ENCODE measurements at places on chromosomes 1 and 21. TPM values are rescaled to one million over a fixed set of nuclear protein-coding genes. Genes with fewer than 3 reads are reported as not detected.

NMNAT2 gene
- total RNA-seq, result 0.44 TPM

GUCA2B gene
- not detected for total RNA-seq

HAPLN2 gene
- total RNA-seq, result 2.2 TPM

OR2T1 gene
- not detected for total RNA-seq

B3GALNT2 gene
- 46.9 TPM for total RNA-seq

ENTREP3 gene
- total RNA-seq, result 21.3 TPM

NPHS2 gene
- not detected for total RNA-seq

JAM2 gene
- 17.1 TPM for total RNA-seq

LYPD8 gene
- total RNA-seq, result not detected

DNA sequence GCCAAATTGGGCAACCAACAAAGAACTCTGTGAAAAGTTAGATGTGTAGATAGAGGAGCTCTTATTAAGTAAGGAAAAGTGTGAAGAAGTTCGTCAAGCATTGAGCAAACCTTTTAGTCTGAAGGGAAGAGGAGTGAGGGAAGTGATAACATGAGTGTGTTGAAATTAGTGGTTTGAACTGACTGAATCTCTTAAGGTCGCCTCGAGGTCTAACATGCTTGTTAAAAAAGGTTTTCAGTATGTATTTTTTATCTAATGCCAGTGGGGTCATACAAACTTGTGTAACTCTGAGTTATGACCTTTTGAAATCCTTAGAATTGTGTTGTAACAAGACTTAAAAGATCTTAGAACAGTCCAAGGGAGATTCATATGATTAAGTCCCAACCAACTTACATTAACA, 34.1 kb downstream of the SOAT1 start:
- H3K27ac ChIP-seq, result no peak overlapping the region
- H3K4me3 ChIP-seq, result no peak overlapping the region
- no peaks in the 10 kb centered on the region for H3K27me3 ChIP-seq

- no peak overlapping the region for H3K4me3 ChIP-seq
- DNase-seq, result no peak
- no peaks in the 10 kb centered on the region for H3K27me3 ChIP-seq
- H3K36me3 ChIP-seq, result no peaks in the 10 kb centered on the region
- peaks cover 15% of the 10 kb centered on the region for H3K4me1 ChIP-seq
Measured at GRCh38 chr1:93768380-93768863, 86.8 kb upstream of the BCAR3 start.

- H3K4me1 ChIP-seq, result no peaks in the 10 kb centered on the region
- H3K27me3 ChIP-seq, result no peaks in the 10 kb centered on the region
- no peak for DNase-seq
- H3K27ac ChIP-seq, result no peak overlapping the region
- H3K4me3 ChIP-seq, result no peak overlapping the region
Measured at GRCh38 chr1:179550746-179551682, 24.7 kb downstream of the NPHS2 start.

GRCh38 chr1:150551051-150551783, 2.0 kb downstream of the ADAMTSL4 start:
- H3K27me3 ChIP-seq, result no peaks in the 10 kb centered on the region
- peaks cover 10% of the 10 kb centered on the region for H3K4me1 ChIP-seq
- peak overlapping the region; percentile 66 for H3K4me3 ChIP-seq
- no peaks in the 10 kb centered on the region for H3K36me3 ChIP-seq
- peak overlapping the region; percentile 78 for H3K27ac ChIP-seq
- no peak for DNase-seq

DNA sequence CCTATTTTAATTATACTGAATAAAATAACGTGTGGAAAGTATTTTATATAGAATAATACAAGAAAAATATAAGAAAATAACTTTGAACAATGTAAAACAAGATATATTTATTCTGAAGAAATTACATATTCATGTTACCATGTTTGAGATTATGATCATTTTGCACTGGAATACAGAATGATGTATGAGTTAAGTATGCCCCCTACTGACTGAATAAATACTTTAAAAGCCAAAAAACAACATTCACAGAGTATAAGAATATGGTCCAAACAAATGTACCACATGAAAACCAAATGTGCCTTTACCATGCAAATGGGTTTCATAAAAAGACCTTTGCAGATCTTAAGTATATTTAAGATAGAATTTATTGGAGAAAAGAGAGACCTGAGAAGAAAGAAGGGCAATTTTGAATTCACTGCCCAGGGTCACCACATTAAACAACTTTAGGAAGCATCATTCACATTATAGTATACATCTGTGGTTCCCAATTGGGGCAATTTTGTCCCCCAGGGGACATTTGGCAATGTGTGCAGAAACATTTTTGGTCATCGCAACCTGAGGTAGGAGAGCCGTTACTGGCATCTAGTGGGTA, 136.6 kb upstream of the GFI1 start:
- no peaks in the 10 kb centered on the region for H3K4me1 ChIP-seq
- H3K27me3 ChIP-seq, result no peaks in the 10 kb centered on the region
- H3K36me3 ChIP-seq, result peaks cover 20% of the 10 kb centered on the region
- no peak for DNase-seq
- no peak overlapping the region for H3K4me3 ChIP-seq

DNA sequence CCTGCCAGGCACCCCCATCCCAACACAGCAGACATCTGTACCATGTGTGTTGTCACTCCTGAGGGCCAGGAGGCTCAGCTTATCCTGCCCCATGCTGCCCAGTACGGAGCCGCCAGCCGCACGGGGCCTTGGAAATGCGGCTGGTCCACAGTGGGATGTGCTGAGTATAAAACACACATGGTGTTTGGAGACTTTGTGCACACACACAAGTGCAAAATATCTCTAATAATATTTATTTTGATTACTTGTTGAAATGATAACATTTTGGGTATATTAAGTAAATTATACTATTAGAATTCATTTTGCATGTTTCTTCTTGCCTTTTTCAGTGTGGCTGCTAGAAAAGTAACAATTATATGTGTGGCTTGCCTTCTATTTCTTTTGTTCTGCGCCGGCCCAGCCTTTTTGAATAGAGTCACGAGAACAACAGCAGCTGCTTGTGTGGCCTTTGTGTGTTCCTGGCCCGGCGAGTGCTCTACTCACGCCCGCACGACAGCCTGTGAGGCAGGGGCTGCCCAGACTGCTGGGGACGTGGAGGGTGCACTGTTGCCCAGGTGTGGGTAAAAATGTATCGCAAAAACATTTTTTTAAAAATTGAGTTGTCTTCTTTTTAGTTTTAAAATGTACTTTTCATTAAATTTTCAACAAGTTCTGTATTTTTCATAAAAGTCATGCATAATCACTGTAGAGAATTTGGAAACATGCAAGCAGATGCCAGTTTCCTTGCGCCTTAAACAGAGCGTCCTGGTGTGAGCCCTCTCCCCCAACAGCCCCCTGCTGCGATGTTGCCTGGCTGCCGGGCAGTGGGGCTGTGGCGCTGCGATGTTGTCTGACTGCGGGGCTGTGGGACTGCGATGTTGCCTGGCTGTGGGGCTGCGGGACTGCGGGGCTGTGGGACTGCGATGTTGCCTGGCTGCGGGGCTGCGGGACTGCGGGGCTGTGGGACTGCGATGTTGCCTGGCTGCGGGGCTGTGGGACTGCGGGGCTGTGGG, 35.5 kb downstream of the COQ8A start:
- peak; percentile 58 for DNase-seq
- peaks cover 69% of the 10 kb centered on the region for H3K4me1 ChIP-seq
- peaks cover 15% of the 10 kb centered on the region for H3K36me3 ChIP-seq
- peak overlapping the region; percentile 46 for H3K4me3 ChIP-seq
- H3K27ac ChIP-seq, result peak overlapping the region; percentile 95
- H3K27me3 ChIP-seq, result no peaks in the 10 kb centered on the region

GRCh38 chr21:45299026-45299863, 11.6 kb upstream of the POFUT2 start:
- H3K4me3 ChIP-seq, result no peak overlapping the region
- DNase-seq, result no peak
- no peaks in the 10 kb centered on the region for H3K36me3 ChIP-seq
- H3K4me1 ChIP-seq, result peaks cover 3% of the 10 kb centered on the region

DNA sequence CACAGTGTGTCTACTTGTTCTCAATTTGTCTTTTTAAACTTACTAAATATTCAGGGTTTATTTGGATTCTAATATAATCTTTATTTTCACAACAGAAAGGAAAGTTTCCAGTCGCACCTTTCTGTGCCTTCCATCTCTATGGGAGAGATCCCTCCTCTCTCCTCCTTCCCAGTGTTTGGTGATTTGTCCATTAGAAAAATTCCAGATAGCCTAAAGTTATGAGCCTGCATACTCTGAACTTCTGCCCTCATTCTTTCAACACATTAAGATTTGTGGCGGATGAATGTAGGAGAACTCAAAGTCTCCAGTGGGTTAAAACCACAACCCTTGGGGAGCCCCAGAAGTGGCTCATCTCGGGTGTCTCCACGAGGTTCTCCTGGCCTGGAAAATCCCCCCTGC, 3.6 kb downstream of the NHLH2 start:
- no peak overlapping the region for H3K4me3 ChIP-seq
- H3K27ac ChIP-seq, result no peak overlapping the region
- H3K27me3 ChIP-seq, result peaks cover 90% of the 10 kb centered on the region
- DNase-seq, result no peak

- no peak overlapping the region for H3K27ac ChIP-seq
- no peak overlapping the region for H3K4me3 ChIP-seq
- no peaks in the 10 kb centered on the region for H3K36me3 ChIP-seq
Measured at GRCh38 chr1:102742426-102742825, 365.9 kb downstream of the COL11A1 start.

GRCh38 chr1:13790290-13791030, 90.5 kb downstream of the PRDM2 start:
- H3K4me3 ChIP-seq, result no peak overlapping the region
- no peaks in the 10 kb centered on the region for H3K27me3 ChIP-seq
- no peaks in the 10 kb centered on the region for H3K36me3 ChIP-seq
- H3K4me1 ChIP-seq, result peaks cover 49% of the 10 kb centered on the region
- H3K27ac ChIP-seq, result peak overlapping the region; percentile 82

GRCh38 chr1:24157918-24158481, 15.1 kb upstream of the IL22RA1 start:
- H3K27me3 ChIP-seq, result no peaks in the 10 kb centered on the region
- DNase-seq, result peak; percentile 68
- no peak overlapping the region for H3K4me3 ChIP-seq

GRCh38 chr1:228082918-228083870, 686 bp downstream of the ARF1 start:
- peaks cover 51% of the 10 kb centered on the region for H3K4me1 ChIP-seq
- H3K27ac ChIP-seq, result peak overlapping the region; percentile 100
- H3K36me3 ChIP-seq, result peaks cover under 1% of the 10 kb centered on the region
- peak overlapping the region; percentile 99 for H3K4me3 ChIP-seq

DNA sequence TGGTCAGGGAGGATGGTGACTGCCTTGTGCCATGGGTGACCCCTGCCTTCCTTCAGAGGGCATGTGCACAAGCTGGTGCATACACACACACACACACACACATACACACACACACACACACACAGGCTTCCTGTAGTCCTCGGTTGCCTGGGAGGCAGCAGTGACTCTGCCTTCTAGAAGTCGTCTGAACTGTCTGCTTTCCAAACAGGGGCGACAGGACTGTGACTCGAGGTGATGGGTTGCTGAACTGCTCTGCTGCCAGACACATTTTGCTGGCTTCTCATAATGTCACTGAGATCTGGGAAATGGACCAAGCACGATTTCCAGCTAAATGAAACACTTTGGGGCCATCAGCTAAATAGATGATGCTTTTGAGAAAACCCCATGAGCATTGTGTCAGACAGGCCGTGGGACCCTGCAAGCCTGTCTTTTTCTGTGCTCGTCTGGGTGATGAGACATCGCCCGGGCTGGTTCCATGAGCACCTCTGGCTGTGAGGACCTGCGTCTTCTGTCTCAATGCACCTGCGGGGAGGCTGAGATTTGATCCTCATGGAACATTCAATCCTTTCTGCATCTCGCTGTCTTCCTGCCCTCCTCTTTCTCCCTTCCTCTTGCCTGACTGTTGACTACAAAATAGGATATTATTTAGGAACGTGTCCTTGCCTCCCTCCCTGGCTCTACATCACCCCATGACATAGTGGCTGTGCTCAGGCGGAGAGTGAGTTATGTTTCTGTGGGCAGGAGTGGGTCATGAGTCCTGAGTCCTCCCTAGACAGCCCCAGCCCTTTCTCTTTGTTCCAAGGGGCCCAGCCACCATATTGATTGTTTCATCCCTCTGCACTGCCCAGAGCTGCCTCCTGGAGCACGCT, 436.8 kb downstream of the CAMTA1 start:
- no peaks in the 10 kb centered on the region for H3K36me3 ChIP-seq
- H3K27ac ChIP-seq, result no peak overlapping the region
- no peaks in the 10 kb centered on the region for H3K27me3 ChIP-seq
- H3K4me1 ChIP-seq, result no peaks in the 10 kb centered on the region

- no peak overlapping the region for H3K4me3 ChIP-seq
- H3K4me1 ChIP-seq, result no peaks in the 10 kb centered on the region
- no peaks in the 10 kb centered on the region for H3K36me3 ChIP-seq
- DNase-seq, result no peak
- H3K27ac ChIP-seq, result no peak overlapping the region
- H3K27me3 ChIP-seq, result no peaks in the 10 kb centered on the region
Measured at GRCh38 chr1:78408192-78408591, 82.6 kb upstream of the PTGFR start.

DNA sequence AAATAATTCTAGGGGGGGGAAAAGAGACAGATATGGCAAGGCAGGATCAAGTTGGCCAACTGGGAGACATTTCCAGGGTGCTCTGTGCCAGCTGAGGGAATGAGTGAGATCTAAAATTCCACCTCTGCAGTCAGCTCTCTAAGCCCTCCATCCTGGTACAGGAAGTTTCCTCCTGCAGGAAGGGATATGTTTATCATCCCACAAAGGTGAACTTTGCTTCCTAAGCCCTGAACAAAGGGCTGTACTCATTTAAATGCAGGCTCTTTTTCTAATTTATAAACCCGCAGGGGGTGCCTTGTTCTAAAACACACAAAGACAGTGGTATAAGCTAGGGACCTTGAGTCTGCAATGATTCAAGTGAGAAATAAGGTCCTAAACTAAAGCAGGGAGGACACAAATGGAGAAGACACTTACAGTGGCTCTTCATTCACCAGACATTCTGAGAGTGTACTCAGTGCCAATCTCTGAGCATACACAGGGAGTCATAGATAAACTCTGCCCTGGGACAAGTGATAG, 3.6 kb upstream of the TNFSF4 start:
- no peak overlapping the region for H3K27ac ChIP-seq
- no peaks in the 10 kb centered on the region for H3K4me1 ChIP-seq
- no peaks in the 10 kb centered on the region for H3K27me3 ChIP-seq
- no peak for DNase-seq
- H3K4me3 ChIP-seq, result no peak overlapping the region
- no peaks in the 10 kb centered on the region for H3K36me3 ChIP-seq

- H3K4me3 ChIP-seq, result no peak overlapping the region
- no peaks in the 10 kb centered on the region for H3K4me1 ChIP-seq
- no peak for DNase-seq
Measured at GRCh38 chr1:69109277-69109676, 458.4 kb upstream of the LRRC7 start.

GRCh38 chr1:169094897-169095569, 11.5 kb upstream of the ATP1B1 start:
- no peaks in the 10 kb centered on the region for H3K4me1 ChIP-seq
- H3K27ac ChIP-seq, result no peak overlapping the region
- H3K27me3 ChIP-seq, result no peaks in the 10 kb centered on the region
- H3K36me3 ChIP-seq, result no peaks in the 10 kb centered on the region
- no peak for DNase-seq

DNA sequence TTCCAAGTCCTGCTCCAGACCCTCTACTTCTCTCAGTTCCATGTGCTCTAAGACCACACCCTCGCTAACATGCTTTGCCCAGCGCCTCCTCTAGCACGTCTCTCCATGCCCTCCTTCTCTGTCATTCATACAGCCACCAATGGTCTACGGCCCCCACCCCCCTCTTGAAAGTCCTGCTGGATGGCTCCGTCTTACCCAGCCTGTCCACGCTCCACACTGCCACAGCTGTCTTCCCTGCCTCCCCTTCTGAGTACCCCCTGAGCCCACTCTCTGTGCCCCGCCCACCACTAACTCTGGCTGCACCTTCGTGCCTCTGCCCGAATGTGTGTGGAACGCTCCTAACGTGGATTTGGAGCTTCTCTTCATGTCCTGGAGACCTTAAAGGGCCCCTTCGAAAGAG, 244.6 kb downstream of the TRABD2B start:
- H3K36me3 ChIP-seq, result no peaks in the 10 kb centered on the region
- no peaks in the 10 kb centered on the region for H3K27me3 ChIP-seq
- no peak for DNase-seq
- no peak overlapping the region for H3K4me3 ChIP-seq

Measured in psoas muscle (tissue), 8 donors.